NCI-H2081 (cell line): ENCODE measurements at places on chromosomes 1 and 21.

DNA sequence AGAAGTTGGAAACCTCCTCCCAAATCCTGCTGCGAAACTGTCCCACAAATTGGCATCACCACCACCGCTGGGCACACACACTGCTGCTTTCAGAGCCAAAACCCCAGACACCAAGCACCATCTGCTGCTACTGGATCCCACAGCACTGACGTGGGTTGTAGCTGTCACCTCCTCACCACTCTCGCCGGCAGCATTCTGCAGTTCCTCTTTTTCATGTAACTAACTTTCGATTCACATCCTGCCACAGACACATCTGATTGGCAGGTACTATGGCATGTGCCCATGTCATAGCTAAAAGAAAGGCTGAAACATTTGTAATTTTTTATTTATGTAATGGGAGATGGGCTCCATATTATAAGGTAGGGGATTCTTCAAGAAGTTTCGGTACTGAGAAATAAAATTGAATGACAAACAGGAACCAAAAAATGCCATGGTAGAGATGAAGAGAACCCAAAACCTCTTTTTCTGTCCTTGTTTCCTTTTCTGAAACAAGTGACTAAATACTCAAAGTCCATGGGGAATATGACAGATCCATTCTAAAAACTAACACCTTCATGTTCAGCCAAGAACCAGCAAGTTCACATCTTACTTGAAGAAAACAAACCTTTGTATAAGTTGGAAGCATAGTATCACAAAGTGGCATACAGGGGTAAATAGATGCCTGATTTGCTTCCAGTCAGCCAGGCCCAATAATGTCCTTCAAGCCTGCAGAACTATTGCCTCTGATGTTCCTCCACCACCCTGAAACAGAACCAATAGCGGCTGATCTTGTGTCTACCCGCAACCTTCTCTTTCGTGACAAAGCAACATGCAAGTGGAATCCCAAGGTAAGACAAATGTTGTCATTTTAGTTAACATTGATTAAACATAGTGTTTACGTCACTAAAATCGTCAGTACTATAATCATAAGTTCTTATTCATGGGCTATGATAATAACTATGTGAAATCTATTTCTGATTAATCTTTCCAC lies 26.6 kb upstream of the RGS13 start:
- no peak for DNase-seq

DNA sequence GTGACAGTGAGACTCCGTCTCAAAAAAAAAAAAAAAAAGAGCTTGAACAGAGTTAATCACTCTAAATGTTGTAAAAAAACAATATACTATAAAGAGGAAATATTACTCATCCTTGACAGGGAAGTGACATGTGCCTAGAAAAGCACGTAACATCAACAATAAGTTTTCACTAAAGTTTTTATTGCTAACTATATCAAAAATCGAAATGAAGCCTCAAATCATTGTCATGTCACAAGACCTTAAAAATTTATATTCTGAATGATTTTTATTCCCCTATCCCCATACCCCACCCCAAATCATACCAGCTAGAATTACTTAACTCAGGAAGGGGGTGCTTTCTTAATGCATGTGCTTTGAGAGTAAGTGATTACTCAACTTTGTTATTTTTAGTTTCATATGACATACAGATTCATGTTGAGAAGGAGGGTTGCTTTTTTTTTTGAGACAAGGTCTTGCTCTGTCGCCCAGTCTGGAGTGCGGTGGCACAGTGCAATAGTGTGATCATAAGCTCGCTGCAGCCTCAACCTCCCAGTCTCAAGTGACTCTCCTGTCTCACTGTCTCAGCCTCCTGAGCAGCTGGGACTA lies 53.6 kb upstream of the MUTYH start:
- no peak for DNase-seq

DNA sequence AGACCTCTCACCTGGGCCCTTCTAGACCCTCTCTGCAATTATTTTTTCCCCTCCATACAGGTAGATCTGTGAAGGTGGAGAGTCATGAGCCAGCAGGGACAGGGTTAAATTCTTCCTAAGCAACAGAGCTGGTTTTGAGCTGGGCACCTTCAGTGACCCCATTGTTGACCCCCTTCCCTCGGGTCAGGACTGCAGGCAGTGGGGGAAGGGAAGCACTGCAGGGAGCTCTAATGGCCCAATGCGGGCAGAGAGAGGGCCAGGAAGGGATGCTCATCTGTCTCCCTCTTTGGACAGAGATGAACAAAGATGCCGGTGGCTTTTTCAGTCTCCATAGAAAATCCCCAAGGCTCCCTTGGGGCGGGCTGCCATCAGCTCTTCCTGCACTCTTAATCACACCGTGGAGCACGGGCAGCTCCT lies 21.4 kb downstream of the SOX13 start:
- DNase-seq, result no peak

DNA sequence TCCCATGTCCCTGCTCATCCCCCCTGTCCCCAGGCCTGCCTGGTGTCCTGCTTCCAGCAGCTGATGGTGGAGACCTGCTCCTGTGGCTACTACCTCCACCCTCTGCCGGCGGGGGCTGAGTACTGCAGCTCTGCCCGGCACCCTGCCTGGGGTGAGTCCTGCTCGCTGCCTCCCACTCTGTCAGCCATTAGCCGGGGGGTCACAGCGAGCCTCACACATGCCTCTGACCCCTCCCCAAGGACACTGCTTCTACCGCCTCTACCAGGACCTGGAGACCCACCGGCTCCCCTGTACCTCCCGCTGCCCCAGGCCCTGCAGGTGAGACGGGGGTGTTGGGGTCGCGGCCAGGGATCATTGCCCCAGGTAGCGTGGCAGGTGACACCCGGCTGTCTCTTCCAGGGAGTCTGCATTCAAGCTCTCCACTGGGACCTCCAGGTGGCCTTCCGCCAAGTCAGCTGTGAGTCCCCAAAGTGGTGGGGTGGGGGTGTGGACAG lies 10.0 kb downstream of the SCNN1D start:
- peak; percentile 29 for DNase-seq

- no peak for DNase-seq
These were observed 131.6 kb upstream of the CACNA1E start for GRCh38 chr1:181351740-181352139.

DNA sequence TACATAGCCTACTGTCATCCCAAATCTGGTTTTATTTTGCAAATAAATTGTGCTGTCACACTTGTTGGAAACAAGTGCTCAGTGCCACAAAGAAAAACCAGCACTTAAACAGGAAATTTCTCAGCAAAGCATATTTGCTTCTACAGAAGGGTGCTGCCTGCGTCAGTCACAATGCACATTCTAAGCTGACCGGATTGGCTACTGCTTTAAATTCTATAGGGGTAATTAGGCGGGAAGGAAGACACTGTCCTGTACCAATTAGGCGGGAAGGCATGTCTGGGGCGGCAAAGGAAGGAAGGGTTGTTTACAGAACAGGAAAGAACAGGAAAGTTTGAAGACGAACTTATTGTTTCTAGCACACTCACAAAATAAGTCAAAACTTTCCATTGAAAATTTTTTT lies 2.8 kb downstream of the IFI16 start:
- no peak for DNase-seq

DNA sequence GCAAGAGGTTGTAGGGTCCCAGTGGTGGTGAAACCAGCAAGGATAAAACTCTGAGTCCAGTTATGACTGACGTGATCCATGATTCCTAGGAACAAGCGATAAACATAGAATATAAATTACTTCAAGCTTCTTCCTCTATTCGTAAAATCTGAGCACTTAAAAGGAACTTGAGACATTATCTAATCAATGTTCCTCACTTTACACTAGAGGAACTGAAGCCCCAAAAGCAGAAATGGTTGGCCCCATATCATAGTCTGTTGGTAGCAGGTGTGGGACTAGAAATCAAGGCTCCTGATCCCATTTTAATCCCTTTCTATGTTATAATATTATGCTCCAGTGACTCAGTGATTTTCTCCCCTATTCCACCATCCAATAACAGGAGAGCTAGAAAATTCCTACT lies 21.9 kb upstream of the MNDA start:
- DNase-seq, result no peak

DNA sequence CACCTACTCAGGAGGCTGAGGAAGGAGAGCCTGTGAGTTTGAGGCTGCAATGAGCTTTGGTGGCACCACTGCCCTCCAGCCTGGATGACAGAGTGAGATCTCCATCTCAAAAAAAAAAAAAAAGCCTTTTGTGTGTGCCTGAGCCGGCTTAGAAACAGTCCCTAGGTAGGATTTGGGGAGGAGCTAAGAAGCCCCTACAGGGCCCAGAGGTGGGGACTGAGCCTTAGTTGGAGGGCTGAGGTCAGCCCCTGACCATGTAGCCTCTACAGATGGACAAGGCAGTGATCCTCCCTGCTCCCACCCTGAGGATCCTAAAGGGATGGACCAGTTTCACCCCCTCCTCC lies 2.5 kb downstream of the ADAMTSL4 start:
- no peak for DNase-seq

DNA sequence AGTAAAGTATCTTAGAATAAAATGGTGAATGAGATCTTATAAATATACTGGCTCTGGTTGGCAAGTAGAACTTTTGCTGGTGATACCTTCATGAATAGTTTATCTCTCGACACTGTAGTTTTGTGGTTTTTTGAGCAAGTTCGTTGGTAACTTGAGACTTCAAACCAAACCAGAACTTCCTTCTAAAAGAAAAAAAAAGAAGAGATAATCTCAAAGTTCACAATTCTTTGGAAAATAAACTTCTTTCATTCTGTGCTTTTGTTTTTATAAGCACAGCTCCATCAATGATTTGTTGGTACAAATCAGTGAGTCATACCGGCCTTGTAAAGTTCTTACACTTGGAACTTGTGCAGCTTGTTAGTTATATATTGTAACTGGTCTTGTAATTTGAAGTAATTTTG lies 2.3 kb downstream of the HIPK1 start:
- no peak for DNase-seq

- DNase-seq, result no peak
These were observed 1171.4 kb upstream of the ADGRL2 start for GRCh38 chr1:80629304-80629837.

DNA sequence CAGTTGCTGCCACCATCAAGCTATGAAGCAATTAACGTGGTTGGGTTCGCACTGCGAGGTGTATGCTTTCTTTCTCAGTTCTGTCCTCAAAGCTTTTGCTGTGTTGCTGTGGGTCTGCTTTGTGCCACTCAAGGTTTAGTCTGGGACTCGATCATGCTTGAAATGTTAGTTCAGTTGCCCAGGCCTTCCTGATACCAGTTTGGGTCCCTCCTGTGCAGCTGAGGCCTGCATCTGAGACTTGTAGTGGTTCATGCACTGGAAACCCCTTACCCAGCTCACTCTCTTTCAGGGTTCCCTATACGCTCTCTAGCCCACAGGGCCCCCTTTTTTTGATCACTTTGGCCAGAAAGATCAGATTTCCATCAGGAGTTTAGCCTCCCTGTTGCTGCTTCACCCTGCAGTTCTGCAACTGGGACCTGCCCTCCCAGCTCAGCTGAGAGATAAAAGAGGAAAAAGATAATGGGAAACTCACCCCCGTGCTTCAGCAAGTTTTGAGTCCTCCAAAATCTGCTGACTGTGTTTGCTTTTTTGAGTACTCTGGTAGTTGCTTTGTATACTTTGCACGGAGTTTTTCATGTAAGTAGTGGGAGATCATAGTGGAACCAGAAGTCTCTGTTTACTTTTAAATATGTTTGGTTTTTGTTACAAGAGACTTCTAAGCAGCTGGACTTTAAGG lies 317.0 kb downstream of the HHAT start:
- no peak for DNase-seq

DNA sequence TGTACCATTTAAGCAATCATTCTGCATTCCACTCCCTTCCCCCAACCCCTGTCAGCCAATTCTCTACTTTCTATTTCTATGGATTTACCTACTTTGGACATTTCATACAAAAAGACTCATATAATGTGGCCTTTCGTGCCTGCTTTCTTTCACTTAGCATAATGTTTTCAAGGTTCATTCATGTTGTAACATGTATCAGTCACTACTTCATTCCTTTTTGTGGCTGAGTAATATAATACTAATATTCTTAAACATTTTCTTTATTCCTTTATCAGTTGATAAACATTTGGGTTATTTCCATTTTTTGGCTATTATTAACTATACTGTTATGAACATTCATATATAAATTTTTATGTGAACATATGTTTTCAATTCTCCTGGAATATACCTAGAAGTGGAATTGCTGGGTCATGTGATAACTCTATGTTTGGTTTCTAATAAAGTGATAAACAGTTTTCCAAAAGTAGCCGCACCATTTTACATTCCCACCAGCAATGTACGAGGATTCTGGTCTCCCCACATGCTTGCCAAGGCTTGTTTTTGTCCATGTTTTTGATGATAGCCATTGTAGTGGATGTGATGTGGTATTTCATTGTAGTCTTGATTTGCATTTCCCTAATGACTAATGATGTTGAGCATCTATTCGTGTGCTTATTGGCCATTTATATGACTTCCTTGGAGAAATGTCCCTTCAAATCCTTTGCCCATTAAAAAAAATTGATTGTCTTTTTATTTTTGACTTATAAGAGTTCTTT lies 61.9 kb upstream of the GNG12 start:
- no peak for DNase-seq

DNA sequence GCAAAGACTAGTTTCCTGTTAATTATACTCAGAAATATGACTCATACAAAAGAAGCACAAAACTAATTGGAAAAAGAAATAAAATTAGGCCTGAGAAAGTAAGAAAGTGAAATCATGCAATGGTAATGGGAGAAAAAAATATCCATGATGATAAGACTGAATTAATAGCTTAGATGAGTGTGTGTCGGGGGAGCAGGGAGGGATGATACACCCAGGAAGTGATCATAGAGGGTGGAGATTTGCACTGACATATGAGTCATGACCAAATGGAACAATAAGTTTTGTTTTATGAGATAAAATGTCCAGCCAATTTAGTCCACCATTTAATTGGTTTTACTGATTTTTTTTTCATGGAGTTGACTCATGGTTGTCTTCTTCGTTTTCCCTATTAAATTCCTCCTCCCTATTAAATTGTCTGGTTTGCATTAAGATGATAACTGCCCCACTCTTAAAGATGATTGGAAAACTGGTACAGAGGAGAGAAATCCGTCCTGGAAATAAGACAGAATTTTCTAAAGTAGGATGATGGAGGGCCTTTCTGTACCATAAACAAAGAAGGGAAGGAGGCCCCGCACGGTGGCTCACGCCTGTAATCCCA lies 111.7 kb upstream of the KCNJ6 start:
- no peak for DNase-seq

DNA sequence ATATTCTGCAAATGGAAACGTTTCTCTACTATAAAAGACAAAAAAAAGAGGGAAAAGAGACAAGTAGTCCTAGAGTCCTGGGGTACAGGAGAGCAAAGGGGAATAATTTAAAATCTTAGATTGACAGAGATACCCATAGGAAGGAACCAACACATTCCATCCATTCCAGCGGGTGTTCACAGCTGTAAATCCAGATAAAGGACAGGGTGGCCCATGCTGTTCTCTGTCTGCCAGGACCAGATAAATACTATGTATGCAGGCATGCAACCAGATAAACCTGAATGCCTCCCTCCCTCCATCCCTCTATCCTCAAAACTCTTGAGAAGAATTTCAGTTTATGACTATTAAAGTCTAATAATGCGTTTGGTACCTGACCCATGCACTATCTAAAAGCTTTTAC lies 131.8 kb downstream of the PTPN14 start:
- DNase-seq, result no peak

GRCh38 chr1:241610056-241610815 lies 29.9 kb downstream of the CHML start:
- peak; percentile 38 for DNase-seq
